Adrenal gland (tissue), 19 donors: ENCODE measurements at places on chromosomes 4 and X.
A peak's percentile ranks its signal among the peaks of the same experiment; 100 is the strongest.

GRCh38 chrX:136910565-136911035 lies 30.1 kb upstream of the RBMX start:
- no peak for DNase-seq

- DNase-seq = no peak
These were observed 11.9 kb downstream of the BMX start for GRCh38 chrX:15512401-15512965.

DNA sequence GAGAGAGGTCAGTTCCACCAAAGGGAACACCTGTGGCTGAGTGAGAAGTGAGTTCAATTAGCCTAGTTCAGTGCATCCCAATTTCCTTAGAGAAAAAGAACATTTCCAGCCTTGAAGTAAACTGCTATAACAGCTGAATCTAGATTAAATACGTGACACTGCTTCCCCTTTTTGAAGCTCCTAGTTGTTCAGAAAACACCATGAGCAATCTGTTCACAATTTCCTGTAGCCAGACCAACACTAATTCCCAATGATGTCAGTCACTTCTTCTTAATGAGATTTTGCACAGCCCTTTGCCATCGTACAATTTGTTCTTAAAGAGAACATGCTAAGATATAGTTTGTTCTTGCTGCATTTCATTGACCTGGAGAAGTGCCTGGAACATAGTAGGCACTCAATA lies 144.6 kb upstream of the EDNRA start:
- no peak for DNase-seq

DNA sequence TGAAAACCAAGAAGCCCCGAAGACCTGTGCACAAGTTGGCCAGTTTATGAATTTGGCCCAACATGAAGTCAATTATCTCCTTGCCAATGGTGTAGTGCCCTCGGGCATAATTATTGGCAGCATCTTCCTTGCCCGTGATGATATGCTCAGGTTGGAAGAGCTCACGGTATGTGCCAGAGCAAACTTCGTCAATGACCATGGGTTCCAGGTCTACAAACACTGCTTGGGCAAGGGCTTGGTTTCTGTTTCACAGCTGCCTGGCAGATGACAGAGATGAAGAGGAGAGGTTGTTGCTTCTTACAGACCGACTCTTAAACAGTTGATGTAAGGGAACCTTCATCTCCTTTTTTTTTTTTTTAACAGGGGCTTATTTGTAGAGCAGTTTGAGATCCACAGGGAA lies 135.6 kb upstream of the PLS3 start:
- no peak for DNase-seq

DNA sequence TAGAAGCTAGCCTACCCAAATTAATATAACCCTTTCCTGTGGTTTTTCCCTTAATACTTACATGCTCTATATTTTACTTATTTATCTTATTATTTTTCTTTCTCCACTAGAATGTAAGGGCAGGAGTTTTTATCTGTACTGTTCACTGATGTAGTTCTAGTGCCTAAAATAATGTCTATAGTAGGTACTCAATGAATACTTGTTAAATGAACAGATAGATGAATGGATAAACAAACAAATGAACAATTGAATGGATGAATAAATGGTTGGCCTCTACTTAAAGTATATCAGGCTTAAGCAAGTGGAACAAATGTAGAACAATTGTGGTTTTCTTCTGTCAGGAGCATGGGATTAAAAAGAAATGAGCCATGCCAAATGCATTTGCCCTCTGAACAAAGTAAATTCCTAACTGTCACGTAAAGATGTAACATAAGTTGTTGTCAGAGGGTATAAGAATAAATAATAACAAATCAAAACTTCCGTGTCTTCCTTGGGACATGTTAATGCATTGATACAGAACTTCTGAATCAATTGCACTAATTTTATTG lies 54.1 kb downstream of the SYTL5 start:
- no peak for DNase-seq

GRCh38 chr4:8269535-8270417 lies at the start of gene HTRA3:
TSS of gene HTRA3 (plus strand) at chr4:8269754. CDS start at chr4:8269969, 215 bp downstream.
- peak; percentile 33 for DNase-seq

- DNase-seq = no peak
These were observed 10.2 kb upstream of the GRIA3 start for GRCh38 chrX:123173833-123174232.

GRCh38 chr4:41297832-41298231 lies 41.1 kb downstream of the UCHL1 start:
- DNase-seq = no peak

DNA sequence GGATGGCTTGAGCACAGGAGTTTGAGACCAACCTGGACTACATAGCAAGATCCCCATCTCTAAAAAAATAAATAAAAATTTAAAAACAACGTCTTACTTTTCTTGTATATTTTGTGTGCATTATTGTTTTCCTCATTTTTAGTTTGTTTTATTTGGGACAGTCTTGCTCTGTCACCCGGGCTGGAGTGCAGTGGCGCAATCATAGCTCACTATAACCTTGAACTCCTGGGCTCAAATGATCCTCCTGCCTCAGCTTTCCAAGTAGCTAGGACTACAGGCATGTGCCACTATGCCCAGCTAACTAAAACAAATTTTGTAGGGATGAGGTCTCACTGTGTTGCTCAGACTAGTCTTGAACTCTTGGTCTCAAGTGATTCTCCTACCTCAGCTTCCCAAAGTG lies 9.5 kb upstream of the SMIM14 start:
- DNase-seq = peak; percentile 67

DNA sequence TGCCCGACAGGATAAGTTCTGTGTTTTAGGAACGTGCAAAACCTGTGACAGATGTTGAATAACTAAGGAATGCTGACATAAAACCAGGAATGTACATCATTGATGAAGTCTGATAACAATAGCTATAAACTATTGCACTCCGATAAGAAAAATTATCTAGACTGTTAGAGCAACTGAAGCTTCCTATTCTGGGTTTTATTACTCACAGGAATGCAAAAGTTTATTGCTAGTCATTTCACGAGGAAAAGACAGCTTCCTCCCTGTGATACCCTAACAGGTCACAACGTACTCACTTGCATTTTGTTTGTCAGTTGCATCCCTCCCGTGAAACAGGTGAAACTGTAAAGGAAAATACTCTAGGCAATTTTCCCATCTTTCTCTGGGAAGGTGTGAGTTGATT lies 65.9 kb downstream of the CLDN22 start:
- no peak for DNase-seq

DNA sequence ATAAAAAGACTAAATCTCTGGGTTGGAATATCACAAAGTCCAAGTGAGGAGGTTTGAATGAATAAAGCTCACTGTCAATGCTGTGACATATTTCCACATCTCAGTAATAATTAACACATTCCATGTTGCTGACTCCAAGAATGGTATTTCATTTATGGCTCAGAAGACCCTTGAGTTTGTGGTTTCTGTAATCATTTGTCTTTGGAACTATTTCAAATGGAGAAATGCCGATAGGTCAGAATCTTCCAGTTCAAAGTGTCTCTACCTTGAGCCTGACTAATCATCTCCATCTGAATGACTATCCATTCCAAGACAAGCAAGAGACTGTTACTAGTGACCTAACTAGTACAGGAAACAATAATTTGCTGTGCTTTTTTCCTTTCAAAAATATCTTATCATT lies 24.2 kb upstream of the SLC2A9 start:
- DNase-seq = no peak

DNA sequence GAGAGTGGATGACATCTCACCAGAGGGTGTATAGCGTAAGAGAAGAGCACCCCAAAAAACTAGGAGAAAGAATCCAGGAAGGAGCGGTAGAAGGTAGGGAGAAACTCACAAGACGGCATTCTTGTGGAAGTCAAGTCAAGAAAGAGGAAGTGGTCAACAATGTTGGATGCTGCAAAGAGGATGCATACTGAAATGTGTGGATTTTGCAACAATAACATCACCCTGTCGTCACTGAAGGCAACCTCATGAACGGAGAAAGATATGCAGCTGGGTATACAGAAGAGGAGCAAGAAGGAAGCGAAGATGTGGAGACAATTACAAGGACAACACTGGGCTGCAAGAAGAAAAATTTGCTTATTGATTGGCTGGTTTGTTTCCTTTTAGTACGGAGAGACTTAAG lies 11.4 kb upstream of the TAPT1 start:
- no peak for DNase-seq

- no peak for DNase-seq
These were observed 118.8 kb downstream of the SMIM20 start for GRCh38 chr4:26032630-26033317.

GRCh38 chrX:8632924-8633323 lies 99.0 kb downstream of the ANOS1 start:
- no peak for DNase-seq

DNA sequence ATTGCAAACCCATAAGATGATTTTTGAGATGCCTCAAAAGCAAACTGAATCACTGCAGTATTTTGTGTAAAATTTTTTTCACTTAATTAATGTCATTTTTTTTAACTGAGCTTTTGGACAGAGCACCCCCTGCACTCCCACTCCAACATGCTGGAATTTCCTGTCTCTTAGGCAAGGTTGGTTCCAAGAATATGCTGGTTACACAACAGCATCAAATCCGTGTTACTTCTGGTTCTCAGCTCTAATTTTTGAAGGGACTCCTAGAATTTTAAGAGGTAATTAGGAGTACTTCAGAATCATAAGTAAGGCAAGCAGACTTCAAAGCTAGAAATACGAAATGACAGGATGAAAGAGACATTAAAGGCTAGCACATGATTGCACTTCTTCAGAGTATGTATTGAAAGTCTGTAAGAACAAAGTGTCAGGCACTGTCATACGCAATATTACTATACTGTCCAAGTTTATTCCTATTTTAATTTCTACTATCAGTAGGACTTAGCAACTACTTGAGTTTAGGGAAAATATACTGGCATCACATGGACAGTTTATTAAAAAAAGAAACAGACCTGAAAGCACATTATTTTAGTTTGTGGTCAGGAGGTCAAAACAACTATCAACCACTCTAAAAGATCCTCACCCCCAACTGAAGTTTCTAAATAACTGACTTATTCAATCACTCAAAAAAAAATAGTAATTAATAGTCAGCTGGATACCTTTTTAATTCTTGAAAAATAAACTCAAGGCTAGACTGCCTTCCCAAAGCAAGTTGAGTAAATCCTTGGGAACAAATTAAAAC lies 1.6 kb upstream of the JCHAIN start:
- DNase-seq = no peak

GRCh38 chr4:3371033-3372001 lies 70.5 kb upstream of the HGFAC start:
- DNase-seq = no peak

DNA sequence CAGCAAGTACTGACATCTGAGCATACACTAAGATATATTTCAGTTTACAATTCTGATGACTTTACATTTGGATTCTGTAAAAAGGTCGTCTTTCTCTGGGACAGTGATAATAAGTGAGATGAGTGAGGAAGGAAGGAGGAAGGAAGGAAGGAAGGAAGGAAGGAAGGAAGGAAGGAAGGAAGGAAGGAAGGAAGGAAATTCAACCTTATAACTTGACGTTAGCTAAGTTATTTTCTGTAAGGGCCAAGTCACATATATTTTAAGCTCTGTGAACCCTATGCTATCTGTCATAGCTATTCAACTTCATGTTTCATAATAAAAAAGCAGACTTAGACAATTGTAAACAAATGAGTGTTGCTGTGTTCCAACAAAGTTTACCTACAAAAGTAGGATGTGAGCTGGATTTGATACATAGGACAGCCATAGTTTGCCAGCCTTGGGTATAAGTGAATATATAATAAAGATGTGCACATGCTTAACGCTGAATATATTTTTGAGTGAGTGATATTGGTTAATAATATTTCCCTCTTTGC lies 753.0 kb upstream of the NDST4 start:
- DNase-seq = no peak
